ENCODE measurements at places on chromosomes 16 and 17. TPM values are rescaled to one million over a fixed set of nuclear protein-coding genes. Genes with fewer than 3 reads are reported as not detected.

DNA sequence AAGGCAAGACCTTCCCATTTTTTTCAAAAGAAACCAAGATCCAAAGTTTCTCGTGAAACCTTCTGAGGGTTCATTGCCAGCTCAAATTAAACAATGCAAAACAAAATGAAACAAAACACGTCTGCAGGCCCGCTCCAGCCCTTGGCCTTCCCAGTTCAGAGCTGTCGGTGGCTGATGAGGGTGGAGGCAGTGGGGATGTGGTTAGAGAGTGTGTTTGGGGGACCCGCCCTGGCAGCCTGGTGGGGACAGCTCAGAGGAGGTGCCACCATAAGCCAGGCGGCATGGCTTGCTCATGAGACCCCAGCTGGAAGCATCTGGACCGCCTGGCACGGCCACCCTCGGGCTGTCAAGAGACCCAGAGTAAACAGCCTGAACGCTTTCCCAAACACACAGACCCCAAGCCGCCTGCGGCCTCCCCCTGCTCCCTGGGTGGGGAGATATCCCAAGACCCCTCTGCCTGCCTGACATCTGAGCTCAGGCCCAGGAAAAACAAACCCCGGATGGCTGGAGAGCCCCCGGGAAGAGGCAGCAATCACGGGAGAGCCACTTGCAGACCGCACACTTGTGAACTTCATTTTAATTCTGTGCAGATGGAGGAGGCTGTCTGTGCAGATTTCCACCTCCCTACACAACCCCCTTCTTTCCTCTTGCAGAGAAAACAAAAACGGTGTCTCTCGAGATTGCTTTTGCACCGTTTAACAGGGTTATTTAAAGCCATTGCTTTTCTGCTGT is 35.4 kb upstream of the LITAF start:
- DNase-seq = no peak

EVI2B gene
- total RNA-seq = 0.07 TPM

DNA sequence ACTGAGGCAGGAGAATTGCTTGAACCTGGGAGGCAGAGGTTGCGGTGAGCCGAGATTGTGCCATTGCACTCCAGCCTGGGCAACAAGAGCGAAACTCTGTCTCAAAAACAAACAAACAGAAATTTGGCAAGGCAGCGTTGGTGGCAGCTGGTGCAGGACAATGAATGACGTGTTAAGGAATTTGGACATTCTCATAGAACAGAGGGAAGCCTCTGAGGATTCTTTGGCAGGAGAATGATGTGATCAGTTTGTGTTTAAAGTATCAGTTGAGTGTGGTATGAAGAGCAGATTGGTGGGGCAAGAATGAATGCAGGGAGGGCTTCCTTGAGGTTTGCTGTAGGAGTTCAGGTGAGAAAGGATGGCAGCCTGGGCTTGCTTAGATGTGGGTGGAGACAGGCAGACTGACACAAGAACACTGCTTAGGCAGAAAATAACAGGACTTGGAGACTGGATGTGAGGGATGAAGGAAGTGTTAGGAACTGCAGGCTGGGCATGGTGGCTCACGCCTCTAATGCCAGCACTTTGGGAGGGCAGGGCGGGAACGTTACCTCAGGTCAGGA is 4.8 kb downstream of the CYB5D2 start:
- no peak for DNase-seq

TNFRSF17 gene
- not detected for total RNA-seq

SLC16A3 gene
- 217 TPM for total RNA-seq

- DNase-seq = no peak
Measured at GRCh38 chr17:44599298-44600175, 42.3 kb downstream of the FZD2 start.

GRCh38 chr17:58318627-58319172 is 9.9 kb downstream of the TSPOAP1 start:
- no peak for DNase-seq

KRT40 gene
- not detected for total RNA-seq

KRTAP29-1 gene
- not detected for total RNA-seq

DNA sequence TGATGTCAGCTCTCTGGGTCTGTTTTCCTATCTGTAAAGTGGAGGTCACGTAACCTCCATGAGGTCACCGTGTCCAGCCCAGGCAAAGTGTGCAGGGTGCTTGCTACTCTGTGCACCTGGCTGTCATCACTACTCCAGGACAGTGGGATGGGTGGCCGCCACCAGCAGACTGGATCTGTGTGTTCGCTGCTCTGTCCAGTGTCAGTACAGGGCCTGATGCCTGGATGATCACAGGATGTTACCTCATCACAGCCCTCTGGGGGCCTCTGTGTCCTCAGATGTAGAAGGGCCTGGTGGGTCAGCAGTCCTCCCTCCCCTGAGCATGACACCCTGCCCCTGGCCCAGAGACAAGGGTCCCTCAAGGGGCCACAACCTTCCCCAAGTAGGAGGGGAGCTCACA is 80.0 kb downstream of the KCNJ18 start:
- DNase-seq = no peak

DNA sequence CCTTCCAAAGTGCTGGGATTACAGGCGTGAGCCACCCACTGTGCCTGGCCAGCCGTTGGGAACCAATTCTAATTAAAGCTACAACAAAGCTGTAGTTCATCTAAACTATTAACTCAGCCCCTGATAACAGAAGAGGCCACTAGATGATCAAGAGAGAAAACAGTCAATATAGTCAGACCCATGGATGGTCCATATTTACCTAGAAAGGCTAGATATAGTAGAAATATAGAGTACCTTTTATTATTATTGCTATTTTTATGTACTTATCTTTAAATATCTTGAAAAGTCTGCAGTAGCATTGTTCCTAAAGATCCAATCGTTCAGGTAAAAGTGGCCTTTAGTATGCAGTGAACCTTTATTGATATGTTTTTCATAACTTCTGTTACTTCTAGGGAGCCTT is 43.2 kb downstream of the RNF213 start:
- no peak for DNase-seq

GRCh38 chr16:76511203-76511602 is 234.0 kb downstream of the CNTNAP4 start:
- DNase-seq = no peak

GRCh38 chr16:49854188-49854795 is 1.6 kb downstream of the ZNF423 start:
- DNase-seq = no peak

HBQ1 gene
- 1.5 TPM for total RNA-seq

RAP1GAP2 gene
- total RNA-seq = 14.2 TPM

TLCD3A gene
- total RNA-seq = 17.0 TPM

TMEM204 gene
- not detected for total RNA-seq

GRCh38 chr16:22624800-22625533 is 114.3 kb downstream of the NPIPB5 start:
- no peak for DNase-seq

GRCh38 chr17:77691216-77692085 is 267.1 kb upstream of the TNRC6C start:
- no peak for DNase-seq

GRCh38 chr16:21656795-21657768 is 4.7 kb upstream of the IGSF6 start:
- peak; percentile 47 for DNase-seq

WNT9B gene
- not detected for total RNA-seq

TEKT1 gene
- total RNA-seq = not detected

DNA sequence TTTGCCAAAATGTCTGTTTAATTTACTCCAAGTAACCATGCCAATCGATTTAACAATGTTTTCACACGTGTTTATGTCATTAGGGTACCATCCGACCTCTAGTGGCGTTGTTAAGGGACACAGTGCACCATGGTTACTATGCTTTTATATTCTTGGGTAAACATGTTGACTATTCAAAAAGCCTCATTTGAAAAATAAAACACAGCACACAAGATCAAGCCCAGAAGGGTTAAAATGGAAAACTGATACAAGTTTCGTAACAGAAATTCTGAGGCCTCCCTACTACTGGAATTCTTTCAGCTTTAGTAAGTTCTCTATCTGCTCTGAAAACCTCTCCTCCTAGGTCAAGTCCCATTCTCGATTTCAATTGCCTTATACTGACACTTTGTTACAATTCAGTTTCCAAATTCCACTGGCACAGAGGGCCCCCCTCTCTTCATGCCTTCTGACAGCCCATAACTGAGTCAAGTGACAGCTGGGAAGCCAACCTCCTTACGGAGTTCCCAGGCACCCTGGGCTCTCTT is 2.1 kb downstream of the CFAP20 start:
- DNase-seq = no peak

GRCh38 chr17:42138749-42139492 is 15.9 kb downstream of the RAB5C start:
- no peak for DNase-seq

- no peak for DNase-seq
Measured at GRCh38 chr17:56751145-56751738, 82.5 kb downstream of the C17orf67 start.

KRTAP4-9 gene
- not detected for total RNA-seq

KRTAP4-6 gene
- not detected for total RNA-seq

GRCh38 chr16:10776280-10776679 is 32.6 kb downstream of the NUBP1 start:
- DNase-seq = no peak

DNA sequence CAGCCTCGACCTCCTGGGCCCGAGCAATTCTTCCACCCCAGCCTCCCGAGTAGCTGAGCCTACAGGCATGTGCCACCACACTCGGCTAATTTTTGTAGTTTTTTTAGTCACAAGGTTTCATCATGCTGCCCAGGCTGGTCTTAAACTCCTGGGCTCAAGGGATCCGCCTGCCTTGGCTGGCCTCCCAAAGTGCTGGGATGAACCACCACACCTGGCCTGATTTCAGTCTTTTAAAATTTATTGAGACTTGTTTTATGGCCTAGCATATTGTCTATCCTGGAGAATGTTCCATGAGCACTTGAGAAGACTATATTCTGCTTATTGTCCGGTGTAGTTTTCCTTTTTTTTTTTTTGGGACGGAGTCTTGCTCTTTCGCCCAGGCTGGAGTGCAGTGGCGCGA is 18.5 kb downstream of the DNAI2 start:
- no peak for DNase-seq

DNA sequence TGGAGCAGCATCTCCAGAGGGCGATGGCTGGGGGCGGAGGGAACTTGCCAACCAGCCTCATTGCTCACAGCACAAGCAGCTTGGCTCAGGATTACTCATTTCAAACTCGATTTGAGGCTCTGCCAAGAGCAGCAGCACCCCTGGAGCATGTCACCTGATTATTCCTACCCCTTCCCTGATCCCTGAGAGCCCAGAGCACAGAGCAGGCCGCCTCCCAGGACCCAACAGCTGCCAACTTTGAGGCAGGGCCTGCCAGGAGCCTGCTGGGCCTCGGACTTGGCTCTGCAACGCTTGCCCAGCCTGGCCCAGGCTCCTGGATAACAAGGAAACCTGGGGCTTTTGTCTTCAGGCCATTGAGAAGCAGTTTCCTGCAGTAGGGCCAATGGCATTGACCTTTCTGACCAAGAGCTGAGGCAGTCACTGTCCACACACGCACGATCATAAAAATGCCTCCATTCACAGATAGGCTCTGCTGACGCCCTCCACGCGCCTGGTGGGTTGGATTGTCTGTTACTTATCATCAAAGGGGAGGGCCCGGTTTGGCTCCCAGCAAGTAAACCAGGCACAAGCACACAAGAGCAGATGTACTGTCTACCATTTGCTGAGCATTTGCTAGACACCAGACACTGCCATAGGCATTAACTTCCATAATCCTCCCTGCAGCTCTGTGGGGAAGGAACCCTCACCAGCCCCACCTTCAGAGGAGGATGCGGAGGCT is 406.6 kb upstream of the EEF2KMT start:
- no peak for DNase-seq

GALR2 gene
- not detected for total RNA-seq

GRCh38 chr16:19940195-19940594 is 55.5 kb upstream of the GPRC5B start:
- no peak for DNase-seq

QRICH2 gene
- total RNA-seq = 0.23 TPM

DNA sequence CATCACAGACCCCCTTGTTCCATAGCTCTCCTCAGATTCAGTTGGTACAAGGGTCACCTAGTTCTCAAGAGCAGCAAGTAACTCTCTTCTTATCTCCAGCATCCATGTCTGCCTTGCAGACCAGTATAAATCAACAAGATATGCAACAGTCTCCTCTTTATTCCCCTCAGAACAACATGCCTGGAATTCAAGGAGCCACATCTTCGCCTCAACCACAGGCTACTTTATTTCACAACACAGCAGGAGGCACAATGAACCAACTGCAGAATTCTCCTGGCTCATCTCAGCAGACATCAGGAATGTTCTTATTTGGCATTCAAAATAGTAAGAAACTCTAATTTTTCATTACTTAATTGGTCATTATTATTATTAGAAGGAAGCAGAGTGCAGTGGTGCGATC is 32.4 kb downstream of the NQO1 start:
- no peak for DNase-seq

GRCh38 chr17:32609085-32609484 is 122.3 kb downstream of the CDK5R1 start:
- DNase-seq = peak; percentile 12

- DNase-seq = no peak
Measured at GRCh38 chr17:16882243-16882925, 89.5 kb downstream of the TNFRSF13B start.

GRCh38 chr17:32569171-32570080 is 82.6 kb downstream of the CDK5R1 start:
- DNase-seq = no peak

DNA sequence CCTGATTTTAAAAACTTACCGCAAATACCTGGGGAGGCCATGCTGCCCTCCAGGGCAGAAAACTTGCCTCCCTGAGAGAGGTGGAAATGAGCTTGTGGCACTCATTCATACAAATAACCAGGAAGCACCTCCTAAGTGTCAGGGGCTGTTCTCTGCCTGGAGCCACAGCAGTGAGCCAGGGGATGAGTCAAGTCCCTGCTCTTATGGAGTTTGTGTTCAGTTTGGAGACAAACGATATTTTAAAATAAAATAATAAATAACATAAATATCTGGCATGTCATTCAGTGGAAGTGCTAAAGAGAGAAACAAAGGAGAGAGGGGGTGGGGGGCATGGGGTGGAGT is 313.8 kb downstream of the C16orf95 start:
- no peak for DNase-seq

FBXL16 gene
- total RNA-seq = 2.0 TPM

INCA1 gene
- not detected for total RNA-seq
